ENCODE measurements at places on chromosomes 16 and 17.

- no peak for DNase-seq
Observed at GRCh38 chr16:3782566-3782965, 65.2 kb upstream of the TRAP1 start.

DNA sequence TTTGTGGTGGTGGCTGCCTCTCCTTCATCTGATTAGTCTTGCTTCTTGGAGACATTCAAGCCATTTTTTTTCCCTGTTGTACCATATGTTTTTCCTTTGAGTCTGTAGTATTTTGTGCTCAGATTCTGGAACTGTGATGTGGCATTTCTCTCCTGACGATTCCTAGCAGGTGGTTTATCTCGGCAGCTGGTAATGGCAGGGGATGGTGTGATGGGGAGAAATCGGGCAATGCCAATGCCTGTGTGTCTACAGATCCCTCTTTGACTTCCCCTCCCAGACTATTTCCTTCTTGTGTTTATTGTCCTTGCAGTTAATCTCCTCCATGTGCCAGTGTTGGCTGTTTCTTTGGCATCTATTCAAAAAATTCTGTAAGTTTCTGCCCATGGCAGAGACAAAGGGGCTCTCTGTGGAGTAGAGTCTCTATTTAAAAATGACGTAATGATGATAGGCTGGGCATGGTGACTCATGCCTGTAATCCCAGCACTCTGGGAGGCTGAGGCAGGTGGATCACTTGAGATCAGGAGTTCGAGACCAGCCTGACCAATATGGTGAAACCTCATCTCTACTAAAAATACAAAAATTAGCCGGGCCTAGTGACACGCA is 90.2 kb upstream of the ERCC4 start:
- no peak for DNase-seq

DNA sequence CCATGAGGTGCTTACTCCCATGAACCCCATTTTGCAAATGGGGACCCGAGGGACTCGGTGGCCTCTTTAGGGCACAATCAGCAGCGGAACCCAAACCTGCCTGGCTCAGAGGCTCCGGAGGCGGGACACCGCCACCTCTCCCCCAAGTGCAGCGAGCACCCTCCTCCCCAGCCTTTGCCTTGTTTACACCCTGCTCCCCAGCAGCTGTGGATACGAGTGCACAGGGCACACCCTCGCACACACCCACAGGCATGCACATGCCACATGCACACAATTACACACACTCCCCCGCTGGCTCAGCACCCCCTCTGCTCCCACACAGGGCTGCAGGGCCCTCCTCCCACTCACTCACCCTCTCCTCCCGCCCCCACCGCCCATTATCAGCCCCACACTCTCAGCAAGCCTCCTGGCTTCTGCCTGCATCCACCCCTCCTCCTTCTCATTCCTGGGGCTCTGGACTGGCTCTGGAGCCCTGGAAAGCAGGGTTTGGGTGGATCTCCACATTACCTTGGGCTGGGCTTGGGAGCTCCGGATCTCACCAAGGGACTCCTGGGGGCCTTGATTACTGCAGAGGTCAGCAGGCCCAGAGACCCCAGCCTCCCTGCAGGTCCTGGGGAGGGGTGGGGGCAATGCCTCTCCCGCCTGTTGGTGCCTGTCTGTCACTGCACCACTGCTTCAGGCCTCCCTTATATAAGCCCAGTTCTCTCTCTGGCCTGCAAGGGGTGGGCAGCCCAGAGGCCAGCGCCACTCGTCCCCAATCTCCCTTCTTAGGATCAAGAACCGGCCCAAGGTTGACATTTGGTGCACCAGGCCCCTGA is 6.4 kb downstream of the PDK2 start:
- peak; percentile 68 for DNase-seq

DNA sequence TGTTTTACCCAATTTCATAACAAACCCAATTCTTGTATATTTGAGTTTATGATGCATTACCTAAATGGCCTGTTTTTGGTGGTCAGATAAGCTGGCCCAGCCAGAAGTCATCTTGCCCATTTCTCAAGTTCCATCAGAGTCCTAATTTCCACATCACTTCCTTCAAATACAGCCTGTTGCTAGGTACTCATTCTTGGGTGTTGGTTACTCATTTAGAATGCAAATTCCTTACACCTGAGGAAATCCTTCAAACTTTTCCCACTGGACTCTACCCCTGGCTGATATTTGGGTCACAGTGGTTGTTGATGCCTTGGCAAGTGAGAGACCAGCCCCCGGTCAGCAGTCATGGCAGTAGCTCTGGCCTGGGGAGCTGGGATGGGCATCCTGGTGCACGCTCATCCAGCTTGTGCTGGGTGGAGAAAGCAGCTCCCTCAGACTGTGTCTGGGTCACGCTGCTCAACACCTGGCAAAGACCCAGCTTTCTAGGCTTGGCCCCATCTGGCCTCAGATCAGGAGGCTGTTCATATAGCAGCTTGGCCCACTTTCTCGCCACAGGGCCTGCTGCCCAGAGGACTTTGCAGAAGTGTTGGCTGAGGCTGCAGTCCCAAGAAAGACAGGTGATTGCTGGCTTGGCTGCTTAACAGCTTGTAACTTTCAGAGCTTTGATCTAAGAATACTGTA is 25.8 kb downstream of the WSB1 start:
- DNase-seq, result peak; percentile 32

GRCh38 chr17:20226814-20227482 is 217.8 kb downstream of the SPECC1 start:
- peak; percentile 85 for DNase-seq

- peak; percentile 30 for DNase-seq
Observed at GRCh38 chr16:81004646-81005353, 1.9 kb downstream of the CMC2 start.

- DNase-seq, result no peak
Observed at GRCh38 chr17:3539881-3540540, 17.6 kb downstream of the TRPV3 start.

DNA sequence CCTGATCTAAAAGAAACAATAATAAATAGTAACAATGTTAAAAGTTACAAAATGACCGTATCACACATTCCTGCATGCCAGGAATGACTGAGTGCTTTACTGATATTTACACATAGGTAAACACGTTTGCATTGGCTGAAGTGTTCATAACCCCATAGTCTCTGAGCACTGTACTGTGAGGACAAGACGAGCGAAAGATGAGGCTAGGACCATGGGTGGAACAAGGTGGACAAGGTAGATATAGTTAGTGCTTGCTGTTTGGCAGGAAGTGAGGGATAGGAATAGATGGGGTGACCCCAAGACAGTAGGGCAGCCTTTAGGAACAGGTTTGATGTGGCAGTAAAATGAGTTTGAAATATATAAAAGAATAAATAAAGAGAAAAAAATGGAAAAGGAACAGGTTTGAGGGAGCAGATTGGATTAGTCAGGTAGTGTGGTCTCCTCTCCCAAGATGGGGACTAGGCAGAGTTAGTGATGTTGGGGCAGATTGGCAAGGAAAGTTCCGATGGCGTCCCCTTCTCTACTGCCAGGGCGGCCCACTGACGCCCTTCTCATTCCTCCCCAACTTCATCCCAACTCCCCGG is 452 bp upstream of the E2F4 start:
- no peak for DNase-seq

DNA sequence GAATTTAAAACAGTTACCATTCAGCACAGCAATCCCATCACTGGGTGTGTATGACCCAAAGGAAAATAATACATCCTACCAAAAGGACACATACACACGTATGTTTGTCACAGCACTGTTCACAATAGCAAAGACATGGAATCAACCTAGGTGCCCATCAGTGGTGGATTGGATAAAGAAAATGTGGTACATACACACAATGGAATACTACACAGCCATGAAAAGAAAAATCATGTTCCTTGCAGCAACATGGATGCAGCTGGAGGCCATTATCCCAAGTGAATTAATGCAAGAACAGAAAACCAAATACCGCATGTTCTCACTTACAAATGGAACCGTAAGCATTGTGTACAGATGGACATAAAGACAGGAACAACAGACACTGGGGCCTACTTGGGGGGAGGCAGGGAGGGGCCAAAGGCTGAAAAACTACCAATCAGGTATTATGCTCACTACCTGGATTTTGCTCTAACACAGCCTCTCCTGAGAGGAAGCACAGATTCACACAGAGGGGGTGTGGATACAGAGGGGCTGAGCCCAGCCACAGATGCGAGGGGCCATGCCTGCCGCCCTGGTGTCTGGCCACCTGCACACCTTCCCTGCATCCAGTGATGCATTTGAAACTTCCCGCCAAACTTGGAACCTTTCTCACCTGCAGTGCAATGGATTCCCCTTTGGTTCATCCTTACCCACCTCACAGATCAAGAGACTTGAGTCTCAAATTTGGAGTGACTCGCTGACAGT is 55.9 kb downstream of the USP22 start:
- DNase-seq, result no peak

DNA sequence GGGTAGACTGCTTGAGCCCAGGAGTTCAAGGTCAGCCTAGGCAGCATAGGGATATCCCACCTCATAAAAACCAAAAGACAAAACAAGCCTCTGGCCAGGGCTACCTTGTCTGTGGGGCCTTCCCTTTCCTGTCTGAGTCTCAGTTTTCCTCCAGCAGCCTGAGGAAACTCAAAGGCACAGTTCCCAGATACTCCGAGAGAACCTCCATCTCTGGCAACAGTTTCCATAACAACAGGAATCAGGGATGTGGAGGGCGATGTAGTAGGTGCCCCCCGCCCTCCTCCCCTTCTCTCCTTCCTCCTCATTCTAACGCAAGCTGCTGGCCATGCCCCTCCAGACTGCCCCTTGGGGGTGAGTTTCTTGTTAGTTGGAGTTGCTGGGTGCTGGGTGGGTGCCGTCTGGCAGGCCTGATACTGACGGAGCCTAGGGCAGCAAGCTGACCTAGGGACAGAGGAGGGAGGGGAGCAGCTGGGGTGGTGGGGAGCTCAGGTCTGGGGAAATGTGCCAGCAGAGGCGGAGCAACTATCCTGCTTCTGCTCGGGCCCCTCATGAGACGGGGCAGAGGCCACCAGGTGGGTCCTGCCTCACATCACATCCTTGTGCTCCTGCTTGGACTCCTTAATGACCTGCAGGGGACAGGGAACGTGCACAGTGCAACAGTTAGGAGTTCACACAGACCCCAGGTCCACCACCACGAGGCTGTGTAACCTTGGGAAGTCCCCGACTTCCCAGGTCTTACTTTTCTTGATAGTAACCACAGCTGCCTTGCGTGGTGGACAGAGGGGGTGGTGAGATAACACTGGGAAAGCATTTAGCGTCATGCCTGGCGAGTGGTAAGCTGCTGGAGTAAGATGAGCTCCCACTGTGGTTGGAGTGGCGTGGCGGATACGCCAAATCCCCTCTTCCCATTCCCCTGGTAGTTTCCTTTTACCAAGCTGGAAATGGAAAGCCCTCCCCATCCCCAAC is 7.8 kb upstream of the EFTUD2 start:
- DNase-seq, result no peak

- no peak for DNase-seq
Observed at GRCh38 chr16:52456368-52456767, 90.6 kb downstream of the TOX3 start.

DNA sequence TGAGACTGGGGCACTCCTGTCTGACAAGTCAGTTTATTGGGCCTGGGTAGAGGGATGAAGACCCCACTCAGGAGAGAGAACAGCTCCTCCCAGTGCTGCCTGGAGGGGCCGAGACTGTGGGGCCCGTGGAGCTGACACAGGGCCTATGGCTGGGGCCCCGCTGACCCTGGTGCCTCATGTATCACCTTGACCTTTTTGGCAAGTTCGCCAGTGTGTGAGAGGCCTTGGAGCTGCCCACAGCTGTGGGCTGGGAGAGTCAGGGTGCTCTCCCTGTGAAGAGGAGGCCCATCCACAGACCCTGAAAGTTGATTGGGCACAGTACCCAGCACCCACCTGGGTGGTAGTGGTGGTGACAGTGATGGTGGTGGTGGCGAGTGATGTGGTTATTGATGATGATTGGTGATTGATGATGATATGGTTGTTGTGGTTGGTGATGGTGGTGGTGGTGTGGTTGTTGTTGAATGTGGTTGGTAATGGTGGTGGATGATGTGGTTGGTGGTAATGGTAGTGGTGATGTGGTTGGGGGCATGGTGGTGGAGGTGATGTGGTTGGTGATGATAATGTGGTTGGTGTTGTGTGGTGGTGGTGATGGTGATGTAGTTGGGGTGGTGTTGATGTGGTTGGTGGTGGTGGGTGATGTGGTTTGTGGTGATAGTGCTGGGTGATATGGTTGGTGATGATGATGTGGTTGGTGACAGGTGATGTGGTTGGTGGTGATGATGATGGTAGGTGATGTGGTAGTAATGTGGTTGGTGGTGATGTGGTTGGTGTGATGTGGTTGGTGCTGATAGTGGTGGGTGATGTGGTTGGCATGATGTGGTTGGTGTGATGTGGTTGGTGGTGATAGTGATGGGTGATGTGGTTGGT is 29.1 kb downstream of the BAHCC1 start:
- DNase-seq, result no peak

- DNase-seq, result no peak
Observed at GRCh38 chr16:56779906-56780305, 50.0 kb downstream of the NUP93 start.

DNA sequence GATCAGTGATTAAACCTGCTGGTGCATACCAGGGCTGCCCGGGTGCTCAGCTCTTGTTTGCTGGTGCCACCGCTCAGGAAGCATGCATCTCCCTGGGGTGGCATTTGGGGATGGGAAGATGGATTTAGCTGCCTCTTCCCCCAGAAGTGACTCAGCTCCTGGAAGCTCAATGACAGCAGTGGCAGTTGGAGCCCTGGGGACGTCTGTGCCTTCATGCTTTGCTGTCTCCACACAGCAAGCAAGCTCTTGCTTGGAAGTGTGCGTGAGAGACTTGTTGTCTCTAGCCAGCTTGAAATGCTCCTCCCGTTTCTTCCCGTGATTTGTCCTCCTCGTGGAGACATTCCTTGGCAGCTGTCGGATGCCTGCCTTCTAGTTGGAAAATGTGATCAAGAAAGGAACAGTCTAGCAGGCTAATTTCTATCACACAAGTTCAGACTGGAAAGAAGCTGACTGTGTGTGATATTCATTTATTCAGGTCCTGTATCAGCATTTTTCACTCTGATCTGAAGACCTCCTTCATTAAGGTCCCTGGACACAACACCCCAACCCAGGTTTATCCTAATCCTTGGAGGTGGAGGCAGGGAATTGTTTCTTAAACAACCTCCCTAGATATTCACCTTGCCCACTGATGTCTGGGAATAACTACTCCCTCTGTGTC is 73.0 kb downstream of the BMERB1 start:
- peak; percentile 85 for DNase-seq

DNA sequence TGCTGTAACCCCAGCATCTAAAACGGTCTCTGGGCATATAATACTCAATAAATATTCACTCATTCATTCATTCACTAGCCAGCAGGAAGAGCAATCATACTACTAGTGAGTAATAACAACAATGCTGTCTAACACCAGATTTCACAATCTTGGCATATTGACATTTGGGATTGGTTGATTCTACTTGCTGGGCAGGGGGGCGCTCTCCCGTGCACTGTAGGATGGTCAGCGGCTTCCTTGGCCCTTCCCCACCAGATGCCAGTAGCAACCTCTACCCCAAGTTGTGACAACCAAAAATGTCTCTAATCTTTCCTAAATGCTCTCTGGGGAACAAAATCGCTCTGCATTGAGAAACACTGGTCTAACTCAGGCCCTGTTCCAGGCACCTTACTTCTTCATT is 20.7 kb downstream of the WFDC1 start:
- no peak for DNase-seq

GRCh38 chr17:82124101-82124500 is 26.1 kb upstream of the FASN start:
- DNase-seq, result no peak

- no peak for DNase-seq
Observed at GRCh38 chr17:81428121-81428515, 32.9 kb downstream of the BAHCC1 start.

Data from skin of body (tissue), 3 donors.